NCI-H774 (cell line): ENCODE measurements at places on chromosomes 3 and 15.

GRCh38 chr15:78426300-78426699 lies 11.7 kb upstream of the IREB2 start:
- no peak for DNase-seq

GRCh38 chr3:12837295-12837986 lies 3.9 kb downstream of the RPL32 start:
- DNase-seq = no peak

DNA sequence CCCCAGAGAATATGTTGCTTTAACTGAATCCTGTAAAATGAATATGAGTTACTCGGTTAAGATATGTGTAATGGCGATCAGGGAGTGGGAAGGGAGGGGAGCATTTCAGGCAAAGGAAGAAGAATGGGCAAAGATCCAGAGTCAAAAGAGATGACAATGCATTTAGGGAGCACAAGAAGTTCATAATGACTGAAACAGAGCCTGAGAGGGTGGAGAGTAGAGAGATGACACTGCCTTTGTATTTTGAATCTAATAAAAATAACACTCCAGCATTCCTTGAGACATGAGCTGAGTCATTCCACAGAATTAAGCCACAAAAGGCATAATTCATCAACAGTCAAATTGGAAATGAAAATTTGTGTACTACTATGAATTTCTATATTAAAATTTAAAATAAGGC lies 105.3 kb upstream of the PEX5L start:
- no peak for DNase-seq

GRCh38 chr3:195319060-195319459 lies 48.1 kb upstream of the XXYLT1 start:
- no peak for DNase-seq

DNA sequence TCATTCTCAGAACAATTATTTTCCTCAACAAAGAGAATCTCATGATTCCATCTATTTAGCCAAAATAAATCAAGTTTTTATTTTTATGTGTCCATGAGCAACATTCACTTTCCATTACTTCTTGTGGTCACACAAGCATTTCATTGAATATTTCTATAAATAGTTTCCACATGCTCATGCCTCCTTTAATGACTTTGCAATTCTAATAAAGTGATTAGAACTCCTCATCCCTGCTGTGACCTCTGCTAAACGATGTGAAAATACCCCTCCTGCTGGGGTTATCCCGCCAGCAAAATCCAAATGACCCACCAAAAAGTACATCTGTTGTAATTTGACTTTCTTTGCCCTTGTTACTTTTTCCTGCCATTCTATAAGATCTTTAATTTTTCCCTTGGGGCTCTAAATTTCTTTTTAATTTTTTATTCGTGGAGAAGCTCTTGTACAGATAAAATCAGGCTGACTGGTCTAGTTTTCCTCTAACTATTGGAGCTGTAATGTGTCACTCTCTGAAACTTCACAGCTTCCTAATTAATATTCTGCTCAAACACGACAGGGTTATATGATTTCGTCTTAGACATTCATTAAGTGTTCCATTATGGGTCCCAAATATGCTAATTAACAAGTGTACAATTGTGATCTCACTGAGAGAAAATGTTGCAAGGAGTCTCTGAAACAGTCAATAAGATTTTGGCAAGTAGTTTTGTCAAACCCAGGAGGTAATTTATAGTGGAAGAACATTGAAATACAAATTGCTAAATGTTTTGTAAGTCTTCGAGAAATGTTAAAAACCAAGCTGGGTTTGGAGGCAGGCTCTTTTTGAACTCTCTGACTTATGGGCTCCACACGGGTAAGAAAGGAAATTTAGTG lies 533.1 kb upstream of the NAALADL2 start:
- DNase-seq = no peak
